Immature natural killer cell (primary cell): ENCODE measurements at places on chromosomes 4 and X.

GRCh38 chr4:169931964-169932363 lies 94.2 kb downstream of the MFAP3L start:
- H3K27me3 ChIP-seq: peaks cover 2% of the 10 kb centered on the region
- H3K27ac ChIP-seq: no peak overlapping the region
- no peaks in the 10 kb centered on the region for H3K36me3 ChIP-seq

GRCh38 chr4:174674305-174674840 lies 152.1 kb upstream of the HPGD start:
- no peak overlapping the region for H3K27ac ChIP-seq
- no peaks in the 10 kb centered on the region for H3K36me3 ChIP-seq

DNA sequence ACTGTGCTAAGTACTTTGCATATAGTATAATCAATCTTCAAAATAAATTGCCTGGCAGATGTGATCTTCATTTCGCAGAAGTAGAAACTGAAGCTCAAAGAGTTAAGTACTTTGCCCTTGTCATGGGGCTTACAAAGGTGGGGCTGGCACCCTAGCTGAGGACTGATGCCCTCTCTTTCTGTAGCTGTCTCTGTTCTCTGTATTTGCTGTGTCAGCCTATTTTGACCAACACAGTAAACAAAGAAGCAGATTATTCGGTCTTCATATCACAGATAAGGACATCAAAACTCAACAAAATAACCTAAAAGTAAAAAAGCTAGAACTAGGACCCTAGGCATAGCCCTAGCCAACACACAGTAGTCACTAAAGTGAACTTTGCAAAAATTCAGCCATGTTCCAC lies 570.5 kb upstream of the TENM3 start:
- no peaks in the 10 kb centered on the region for H3K27me3 ChIP-seq
- no peaks in the 10 kb centered on the region for H3K4me1 ChIP-seq

DNA sequence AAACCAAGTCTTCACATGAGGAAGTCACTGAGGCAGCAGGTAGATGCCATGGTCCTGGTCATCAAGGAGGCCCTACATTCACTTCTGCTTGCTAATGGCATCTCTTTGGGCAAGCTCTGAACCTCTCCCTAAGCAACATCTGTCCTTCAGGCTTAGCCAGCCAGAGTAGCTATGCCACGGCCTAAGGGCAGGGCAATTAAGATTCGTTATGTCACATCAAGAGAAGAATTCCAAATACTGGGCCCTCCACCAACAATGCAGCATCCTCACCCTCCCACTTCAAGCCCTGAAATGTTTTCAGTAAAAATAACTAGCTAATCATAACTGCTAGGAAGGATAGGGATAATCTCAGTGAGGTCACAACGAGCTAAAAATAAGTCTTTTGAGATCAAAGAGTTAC lies 120.7 kb upstream of the HCCS start:
- no peaks in the 10 kb centered on the region for H3K27me3 ChIP-seq
- no peaks in the 10 kb centered on the region for H3K4me1 ChIP-seq
- H3K4me3 ChIP-seq: no peak overlapping the region
- DNase-seq: no peak
- H3K27ac ChIP-seq: no peak overlapping the region

DNA sequence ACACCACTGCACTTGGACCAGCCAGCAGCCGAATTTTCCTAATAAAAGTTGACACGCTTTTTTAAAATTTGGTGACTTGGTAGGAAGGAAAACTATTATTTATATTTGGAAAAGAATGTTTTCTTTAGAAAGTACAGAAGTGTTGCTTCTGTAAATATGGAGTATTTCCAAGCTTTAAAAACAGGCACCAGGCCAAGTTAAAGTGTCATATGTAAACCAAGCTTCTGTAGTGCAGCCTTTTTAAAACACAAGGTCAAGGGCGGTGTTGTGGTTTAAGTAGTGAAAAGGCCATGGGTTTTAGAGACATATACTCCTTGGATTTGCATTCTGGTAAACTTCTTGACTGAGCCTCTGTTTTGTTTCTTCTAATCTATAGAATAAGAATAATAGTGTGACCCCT lies 62.7 kb downstream of the TRIM2 start:
- H3K27ac ChIP-seq: no peak overlapping the region
- no peaks in the 10 kb centered on the region for H3K4me1 ChIP-seq
- DNase-seq: no peak
- H3K27me3 ChIP-seq: peaks cover 11% of the 10 kb centered on the region

DNA sequence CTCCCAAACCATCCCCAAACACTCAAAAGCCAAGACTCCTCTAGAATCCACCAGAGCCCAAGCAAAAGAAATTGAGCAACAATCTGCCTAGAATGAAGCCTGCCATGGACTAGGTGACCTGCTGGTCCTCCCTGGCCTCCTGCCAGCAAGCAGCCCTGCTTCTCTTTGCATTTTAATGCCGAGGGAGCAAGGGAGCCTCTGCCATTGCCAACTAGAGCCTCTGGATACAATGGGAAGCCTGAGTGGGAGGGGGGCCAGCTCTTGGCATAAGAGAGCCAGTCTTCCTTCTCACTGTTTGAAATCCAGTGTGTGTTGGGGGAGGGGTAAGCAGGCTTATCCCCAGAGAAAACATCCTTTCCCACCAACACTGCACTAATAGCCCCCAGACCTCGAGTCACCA lies 1.5 kb upstream of the GDPD2 start:
- DNase-seq: no peak
- no peak overlapping the region for H3K27ac ChIP-seq
- H3K4me1 ChIP-seq: no peaks in the 10 kb centered on the region
- H3K27me3 ChIP-seq: peaks cover 5% of the 10 kb centered on the region

DNA sequence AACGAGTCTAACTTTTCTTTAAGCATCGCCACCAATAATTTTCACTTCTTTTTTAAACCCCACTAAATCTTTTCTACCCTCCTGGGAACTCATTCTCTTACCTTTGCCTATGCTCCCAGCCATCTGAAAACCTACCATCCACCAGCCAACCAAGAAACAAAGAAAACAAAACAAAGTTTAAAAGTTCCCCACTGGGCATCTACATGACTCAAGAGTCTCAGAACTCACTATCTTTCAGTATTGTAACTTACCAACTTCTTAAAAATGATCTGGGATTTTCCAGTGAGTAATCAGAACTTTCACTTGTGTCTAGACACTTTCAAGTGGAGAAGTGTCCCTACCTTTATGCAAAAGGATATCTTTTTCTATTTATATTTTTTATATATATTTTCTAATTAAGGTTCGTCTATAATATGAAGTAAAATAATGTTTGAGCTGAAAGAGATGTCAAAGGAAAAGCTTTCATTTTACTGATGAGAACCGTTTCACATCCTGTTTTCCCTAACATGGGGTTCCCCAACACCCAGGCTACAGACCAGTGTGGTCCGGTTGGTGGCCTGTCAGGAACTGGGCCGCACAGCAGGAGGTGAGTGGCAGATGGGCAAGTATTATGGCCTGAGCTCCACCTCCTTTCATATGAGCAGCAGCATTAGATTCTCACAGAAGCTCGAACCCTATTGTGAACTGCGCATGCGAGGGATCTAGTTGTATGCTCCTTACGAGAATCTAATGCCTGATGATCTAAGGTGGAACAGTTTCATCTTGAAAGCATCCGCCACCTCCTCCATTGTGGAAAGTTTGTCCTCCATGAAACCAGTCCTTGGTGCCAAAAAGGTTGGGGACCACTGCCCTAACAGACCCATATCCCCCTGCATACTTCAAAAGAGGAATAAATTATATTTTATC lies 9.8 kb upstream of the TIGD2 start:
- no peak for DNase-seq
- no peaks in the 10 kb centered on the region for H3K4me1 ChIP-seq
- H3K27me3 ChIP-seq: peaks cover 4% of the 10 kb centered on the region
- H3K36me3 ChIP-seq: no peaks in the 10 kb centered on the region
- no peak overlapping the region for H3K4me3 ChIP-seq
- no peak overlapping the region for H3K27ac ChIP-seq

GRCh38 chrX:69156638-69157037 lies 8.6 kb downstream of the PJA1 start:
- H3K27me3 ChIP-seq: peaks cover 5% of the 10 kb centered on the region
- H3K4me3 ChIP-seq: no peak overlapping the region
- no peaks in the 10 kb centered on the region for H3K36me3 ChIP-seq
- no peak for DNase-seq
- no peak overlapping the region for H3K27ac ChIP-seq

DNA sequence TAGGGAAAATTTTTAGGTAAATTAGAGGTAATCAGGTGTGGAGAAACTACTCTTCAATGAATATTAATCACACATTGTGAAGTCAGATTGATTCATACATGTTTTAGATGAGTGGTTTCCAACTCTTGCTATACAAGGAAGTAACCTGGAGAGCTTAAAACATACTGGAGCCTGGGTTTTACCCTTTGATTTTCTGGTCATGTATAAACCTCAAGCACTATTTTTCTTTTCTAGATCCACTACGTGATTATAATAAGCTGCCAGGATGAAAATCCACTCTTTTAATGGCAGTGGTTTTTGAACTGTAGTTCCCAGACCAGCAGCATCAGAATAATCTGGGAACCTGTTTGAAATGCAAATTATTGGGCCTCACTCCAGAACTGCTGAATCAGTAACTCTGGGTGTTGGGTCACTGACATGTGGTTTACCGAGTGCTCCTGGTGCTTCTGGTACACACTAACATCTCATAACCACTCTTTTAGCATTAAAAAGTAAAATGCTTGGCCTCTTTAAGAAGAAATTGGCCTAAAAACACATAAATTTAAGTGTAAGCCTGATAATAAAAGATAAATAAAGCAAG lies 63.4 kb downstream of the DCAF12L1 start:
- no peaks in the 10 kb centered on the region for H3K36me3 ChIP-seq
- no peaks in the 10 kb centered on the region for H3K27me3 ChIP-seq
- DNase-seq: no peak
- no peaks in the 10 kb centered on the region for H3K4me1 ChIP-seq
- H3K4me3 ChIP-seq: no peak overlapping the region
- H3K27ac ChIP-seq: no peak overlapping the region

GRCh38 chr4:31545755-31546154 lies 825.6 kb downstream of the PCDH7 start:
- no peak overlapping the region for H3K4me3 ChIP-seq
- no peaks in the 10 kb centered on the region for H3K4me1 ChIP-seq
- no peak for DNase-seq

- no peak overlapping the region for H3K4me3 ChIP-seq
- H3K27ac ChIP-seq: no peak overlapping the region
- no peaks in the 10 kb centered on the region for H3K36me3 ChIP-seq
Observed at GRCh38 chrX:129108936-129109335, 414.4 kb downstream of the SMARCA1 start.

- peaks cover 8% of the 10 kb centered on the region for H3K36me3 ChIP-seq
- H3K27ac ChIP-seq: no peak overlapping the region
- no peak overlapping the region for H3K4me3 ChIP-seq
Observed at GRCh38 chrX:133249266-133250058, 31.3 kb upstream of the TFDP3 start.

GRCh38 chr4:182429896-182430295 lies 186.7 kb downstream of the TENM3 start:
- H3K27me3 ChIP-seq: peaks cover 2% of the 10 kb centered on the region
- no peak for DNase-seq

- no peaks in the 10 kb centered on the region for H3K27me3 ChIP-seq
- no peak for DNase-seq
- no peak overlapping the region for H3K4me3 ChIP-seq
Observed at GRCh38 chr4:112808001-112808400, 171.1 kb downstream of the LARP7 start.

GRCh38 chr4:127685292-127685691 lies 44.9 kb upstream of the SLC25A31 start:
- H3K27me3 ChIP-seq: peaks cover 2% of the 10 kb centered on the region
- DNase-seq: no peak
- no peaks in the 10 kb centered on the region for H3K4me1 ChIP-seq
- no peak overlapping the region for H3K4me3 ChIP-seq

DNA sequence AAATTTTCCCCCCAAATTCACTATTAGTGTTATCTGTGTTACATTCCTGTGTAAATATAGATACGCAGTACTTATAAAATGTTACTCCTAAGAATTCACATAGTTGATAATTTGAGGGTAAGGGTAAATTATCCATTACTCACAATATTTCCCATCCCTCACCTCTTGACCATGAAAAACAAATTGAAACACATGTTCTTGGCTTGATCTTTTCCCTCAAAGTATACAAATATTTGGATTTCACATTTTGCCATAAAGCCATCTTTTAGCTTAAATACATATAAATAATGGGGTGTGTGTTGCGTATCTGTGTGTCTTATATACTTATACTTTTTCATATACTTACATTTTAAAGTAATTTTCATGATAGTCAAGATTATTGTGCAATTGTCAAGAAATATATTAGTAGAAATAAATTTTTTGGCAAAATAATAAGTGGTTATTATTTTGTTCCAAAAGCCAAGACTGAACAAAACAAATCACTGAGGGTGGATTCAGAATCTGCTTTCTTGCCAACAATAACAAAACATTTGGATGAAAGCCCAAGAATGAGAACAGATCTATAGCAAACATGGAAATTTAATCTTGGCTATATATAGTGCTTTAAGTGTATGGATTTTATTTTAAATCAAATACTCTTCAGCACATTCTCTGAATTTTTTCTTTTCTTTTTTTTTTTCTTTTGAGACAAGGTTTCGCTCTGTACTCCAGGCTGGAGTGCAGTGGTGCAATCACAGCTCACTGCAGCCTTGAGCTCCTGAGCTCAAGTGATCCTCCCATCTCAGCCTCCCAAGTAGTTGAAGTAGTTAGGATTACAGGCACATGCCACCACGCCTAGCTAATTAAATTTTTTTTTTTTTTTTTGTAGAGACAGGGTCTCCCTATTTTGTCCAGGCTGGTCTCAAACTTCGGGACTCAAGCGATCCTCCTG lies 48.5 kb upstream of the PRSS48 start:
- no peak overlapping the region for H3K27ac ChIP-seq
- no peaks in the 10 kb centered on the region for H3K36me3 ChIP-seq
- peaks cover under 1% of the 10 kb centered on the region for H3K27me3 ChIP-seq
- DNase-seq: no peak
- H3K4me1 ChIP-seq: no peaks in the 10 kb centered on the region
